ENCODE measurements at places on chromosomes 16 and 17.
A peak's percentile ranks its signal among the peaks of the same experiment; 100 is the strongest.

- no peak for DNase-seq
These were observed 47.1 kb downstream of the RPTOR start for GRCh38 chr17:80591788-80592187.

DNA sequence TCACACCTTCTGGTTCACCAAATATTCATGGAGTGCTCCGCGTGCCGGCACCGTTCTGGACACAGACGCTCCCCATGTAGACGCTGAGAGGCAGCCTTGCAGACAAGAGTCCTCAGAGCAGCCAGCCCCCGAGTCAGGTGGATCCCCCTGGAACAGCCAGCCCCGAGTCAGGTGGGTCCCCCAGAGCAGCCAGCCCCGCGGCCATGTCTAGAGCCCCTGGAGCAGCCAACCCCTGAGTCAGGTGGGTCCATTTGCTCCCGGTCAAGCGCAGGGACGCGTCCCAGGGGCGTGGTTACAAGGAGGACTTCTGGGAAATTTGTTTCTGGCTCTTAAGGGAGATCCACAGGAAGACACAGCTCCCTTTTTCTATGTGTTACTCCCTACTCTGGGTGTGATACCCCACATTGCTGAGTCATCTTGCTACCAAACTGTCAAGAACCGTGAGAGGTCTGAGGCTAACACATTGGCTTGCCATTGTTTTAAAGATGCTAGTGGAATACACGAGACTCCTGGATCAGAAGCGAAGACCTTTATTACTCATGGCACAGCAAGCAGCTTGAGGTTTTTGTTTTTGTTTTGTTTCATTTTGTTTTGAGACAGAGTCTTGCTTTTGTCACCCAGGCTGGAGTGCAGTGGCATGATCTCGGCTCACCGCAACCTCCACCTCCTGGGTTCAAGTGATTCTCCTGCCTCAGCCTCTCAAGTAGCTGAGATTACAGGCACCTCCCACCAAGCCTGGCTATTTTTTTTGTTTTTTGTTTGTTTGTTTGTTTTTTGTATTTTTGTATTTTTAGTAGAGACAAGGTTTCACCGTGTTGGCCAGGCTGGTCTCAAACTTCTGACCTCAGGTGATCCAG is 43.3 kb upstream of the CBFA2T3 start:
- peak; percentile 63 for DNase-seq

GRCh38 chr16:26993963-26994362 is 72.8 kb upstream of the C16orf82 start:
- DNase-seq, result no peak

GRCh38 chr16:59635674-59636073 is 901.6 kb upstream of the GOT2 start:
- DNase-seq, result no peak

DNA sequence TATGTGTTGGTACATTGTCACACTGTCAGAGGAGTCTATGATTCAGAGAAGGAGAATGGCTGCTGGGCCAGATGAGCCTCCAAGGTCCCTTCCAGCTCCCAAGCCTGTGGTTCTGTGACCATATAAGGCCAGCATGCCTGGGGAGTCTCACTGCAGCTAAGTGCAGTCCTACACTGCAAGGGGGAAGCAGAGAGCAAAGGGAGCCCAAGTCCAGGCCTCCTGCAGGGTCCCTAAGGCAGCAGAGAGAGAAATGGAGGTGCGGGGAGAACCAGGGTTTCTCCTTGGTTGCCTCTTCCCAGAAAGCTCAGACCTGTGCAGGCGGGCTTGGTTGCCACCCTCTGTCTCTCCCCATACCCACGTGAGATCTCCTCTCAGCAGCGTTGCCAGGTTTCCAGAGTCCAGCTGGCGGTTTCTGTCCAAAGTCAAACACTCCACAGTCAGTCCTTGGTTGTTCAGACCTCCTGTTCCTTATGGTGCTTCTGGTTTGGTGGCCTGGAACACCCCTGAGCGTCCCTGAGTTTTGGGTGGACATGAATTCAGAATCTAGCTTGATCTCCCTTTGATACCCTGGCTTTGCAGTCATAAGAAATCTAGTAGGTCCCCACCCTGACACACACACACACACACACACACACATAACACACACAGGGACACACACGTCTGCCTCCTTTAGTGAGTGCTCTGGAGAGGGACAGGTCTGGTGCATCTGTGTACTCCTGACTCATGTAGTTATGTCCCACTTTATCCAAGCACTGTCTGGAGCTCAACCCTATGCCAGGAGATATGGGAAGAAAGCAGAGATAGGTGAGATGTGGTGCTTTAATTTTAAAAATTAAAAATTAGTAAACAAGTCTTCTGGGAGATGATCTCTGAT is 78.8 kb downstream of the GNAO1 start:
- no peak for DNase-seq

GRCh38 chr16:9139965-9140364 is 48.5 kb downstream of the HAPSTR1 start:
- no peak for DNase-seq

DNA sequence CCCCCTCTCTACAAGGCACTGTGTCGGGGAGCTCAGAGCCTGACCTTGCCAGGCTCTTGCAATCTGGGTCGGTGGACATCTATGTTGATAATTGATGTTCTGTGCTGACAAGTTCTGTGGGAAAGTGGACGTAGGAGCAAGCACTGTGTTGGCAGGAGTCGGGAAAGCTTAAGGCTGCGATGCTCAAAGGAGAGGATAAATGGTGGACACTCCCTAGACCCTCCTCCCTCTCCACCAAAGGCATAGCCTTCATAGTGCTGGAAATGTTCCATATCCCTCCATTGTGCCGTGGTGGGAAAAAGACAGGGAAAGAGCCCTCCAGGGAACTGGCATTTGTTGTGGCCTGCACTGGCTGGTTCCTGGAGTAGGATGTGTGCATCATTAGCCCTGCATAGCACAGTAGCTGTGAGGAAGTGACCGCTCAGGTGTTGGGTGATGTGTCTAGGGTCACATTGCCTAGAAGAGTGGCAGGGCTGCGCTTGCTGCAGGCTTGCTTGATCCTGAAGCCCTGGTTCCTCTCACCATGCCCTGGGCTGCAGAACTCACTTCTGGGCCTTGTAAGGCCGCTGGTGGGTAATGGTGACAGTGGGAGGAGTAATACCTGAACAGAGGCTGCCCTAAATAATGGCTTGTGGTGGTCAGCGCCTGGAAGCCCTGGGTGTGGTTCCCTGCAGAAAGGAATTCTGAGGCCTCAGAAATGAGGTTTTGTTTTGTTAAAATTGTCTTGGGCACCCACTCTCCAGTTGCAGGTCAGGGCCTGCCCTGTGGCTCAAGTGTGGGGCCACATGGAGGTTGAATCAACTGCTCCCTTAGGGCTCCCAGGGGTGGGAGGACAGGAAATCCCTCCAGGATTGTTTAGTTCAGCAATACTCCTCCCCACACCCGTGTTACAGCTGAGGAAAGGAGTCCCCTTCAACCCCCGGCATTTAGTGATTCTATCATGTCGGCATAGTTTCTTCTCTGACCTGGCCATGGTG is 62.6 kb downstream of the KSR1 start:
- no peak for DNase-seq

DNA sequence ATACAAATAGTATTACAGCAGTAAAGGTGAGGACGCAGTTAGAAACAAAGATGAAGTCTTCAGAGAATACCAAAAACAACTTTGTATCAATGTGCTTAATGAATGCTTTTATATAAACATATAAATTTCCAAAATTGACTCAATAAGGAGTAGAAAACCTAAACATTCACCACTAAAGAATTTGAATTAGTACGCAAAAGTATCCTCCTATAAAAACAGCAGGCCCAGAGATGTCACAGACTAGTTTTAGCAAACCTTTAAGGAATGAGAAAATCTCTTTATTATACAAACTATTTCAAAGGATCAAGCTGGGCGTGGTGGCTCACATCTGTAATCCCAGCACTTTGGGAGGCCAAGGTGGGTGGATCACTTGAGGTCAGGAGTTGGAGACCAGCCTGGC is 86.2 kb downstream of the OR1D5 start:
- DNase-seq, result no peak

- no peak for DNase-seq
These were observed 7.6 kb downstream of the TBC1D16 start for GRCh38 chr17:80028030-80028429.

GRCh38 chr17:41657936-41658335 is 30.7 kb upstream of the EIF1 start:
- no peak for DNase-seq

- DNase-seq, result no peak
These were observed 91.7 kb downstream of the PCTP start for GRCh38 chr17:55842405-55843158.

GRCh38 chr17:73522107-73522506 is 122.1 kb downstream of the SDK2 start:
- no peak for DNase-seq

DNA sequence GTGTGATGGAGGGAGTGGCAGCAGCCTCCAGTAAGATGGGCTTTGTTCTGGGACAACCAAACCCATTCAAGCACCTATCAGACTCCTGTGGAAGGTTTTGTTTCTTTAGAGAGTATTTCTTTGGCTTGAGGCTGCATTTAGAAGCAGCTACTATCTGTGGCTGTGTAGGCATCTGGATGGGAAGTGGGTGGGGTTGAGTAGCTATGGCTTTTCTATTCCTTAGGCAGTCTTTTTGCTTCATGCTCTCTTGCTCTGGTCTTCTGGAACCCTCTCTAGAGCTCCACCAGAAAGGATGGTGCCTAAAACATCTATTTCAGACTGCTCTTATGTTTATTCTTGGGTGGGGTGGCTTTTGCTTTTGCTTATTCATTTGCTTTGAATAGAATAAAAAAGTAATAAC is 19.9 kb downstream of the TNRC6A start:
- DNase-seq, result no peak

GRCh38 chr16:12062343-12063003 is 85.9 kb downstream of the SNX29 start:
- no peak for DNase-seq

DNA sequence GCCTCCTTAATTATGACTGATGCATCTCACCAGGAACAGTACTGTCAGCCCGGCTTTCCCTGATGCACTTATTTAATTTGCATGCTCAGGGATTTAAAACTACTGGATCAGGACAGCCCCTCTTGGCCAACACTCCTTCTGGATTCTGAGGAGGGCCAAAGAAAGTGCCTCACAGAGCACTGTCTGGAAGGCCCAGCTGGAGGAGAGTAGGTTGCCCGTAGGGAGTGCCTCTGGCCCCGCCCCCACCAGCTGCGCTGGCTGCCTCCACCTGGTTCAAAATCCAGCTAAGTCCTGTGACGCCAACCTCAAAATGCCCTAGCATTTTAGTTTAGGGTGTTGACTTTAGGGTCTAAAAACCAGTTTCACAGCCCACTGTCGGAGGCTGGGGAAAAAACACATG is 49.4 kb upstream of the SREBF1 start:
- no peak for DNase-seq

DNA sequence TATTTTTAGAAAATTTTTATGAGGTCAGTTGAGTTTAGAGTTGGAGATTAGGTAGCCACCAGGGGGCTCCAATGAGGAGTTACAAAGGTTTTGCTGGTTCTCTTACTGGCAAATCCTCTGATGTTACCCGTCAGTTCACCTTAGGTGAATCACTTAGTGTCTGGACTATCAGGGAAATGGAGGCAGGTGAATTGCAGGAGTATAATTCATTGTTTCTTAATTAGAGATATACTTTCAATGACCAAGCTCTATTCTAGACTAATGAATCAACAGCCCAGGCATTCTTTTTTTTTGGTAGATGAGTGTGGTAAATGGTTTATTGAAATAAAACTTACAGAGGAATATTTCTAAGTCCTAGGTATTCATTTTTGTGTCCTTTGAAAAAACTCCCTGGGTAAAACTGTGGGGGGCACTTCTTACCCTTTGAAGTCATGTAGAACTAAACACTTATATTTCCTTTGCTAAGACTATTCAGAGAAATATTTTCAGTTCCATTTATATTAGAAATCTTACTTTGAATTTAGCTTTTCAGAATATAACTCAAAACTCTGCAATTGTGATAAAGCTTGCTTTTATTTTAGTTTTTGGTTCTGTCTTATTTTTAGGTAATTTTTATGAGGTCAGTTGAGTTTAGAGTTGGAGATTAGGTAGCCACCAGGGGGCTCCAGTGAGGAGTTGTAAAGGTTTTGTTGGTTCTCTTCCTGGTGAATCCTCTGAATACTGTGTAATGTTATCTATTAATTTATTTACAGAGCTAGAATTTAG is 17.7 kb downstream of the PSMD11 start:
- DNase-seq, result peak; percentile 45

GRCh38 chr17:50778471-50778870 is 11.2 kb upstream of the ANKRD40CL start:
- DNase-seq, result no peak

DNA sequence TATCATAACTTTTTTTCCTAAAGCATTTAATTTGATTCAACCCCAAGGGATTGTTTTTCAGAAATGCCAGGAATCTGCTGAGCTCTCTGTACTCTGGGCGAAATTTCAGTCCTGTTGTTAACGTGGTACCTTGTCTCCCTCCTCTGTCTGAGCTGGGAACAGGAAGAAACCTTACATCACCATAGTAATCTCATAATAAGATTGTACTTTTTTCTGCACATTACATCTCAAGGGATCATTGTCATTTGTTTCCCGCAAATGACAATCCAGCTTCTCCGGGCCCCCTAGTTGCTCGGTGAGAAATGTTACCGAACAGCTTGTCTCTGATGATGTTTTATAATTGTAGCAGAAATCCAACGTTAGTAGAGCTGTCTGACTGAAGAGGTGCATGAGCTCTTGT is 152.7 kb upstream of the ERCC4 start:
- no peak for DNase-seq

GRCh38 chr17:44115585-44116415 is 7.6 kb downstream of the HDAC5 start:
- no peak for DNase-seq

GRCh38 chr16:47886139-47886538 is 269.7 kb downstream of the ABCC12 start:
- no peak for DNase-seq

- no peak for DNase-seq
These were observed 23.6 kb upstream of the ENPP7 start for GRCh38 chr17:79706931-79707850.

DNA sequence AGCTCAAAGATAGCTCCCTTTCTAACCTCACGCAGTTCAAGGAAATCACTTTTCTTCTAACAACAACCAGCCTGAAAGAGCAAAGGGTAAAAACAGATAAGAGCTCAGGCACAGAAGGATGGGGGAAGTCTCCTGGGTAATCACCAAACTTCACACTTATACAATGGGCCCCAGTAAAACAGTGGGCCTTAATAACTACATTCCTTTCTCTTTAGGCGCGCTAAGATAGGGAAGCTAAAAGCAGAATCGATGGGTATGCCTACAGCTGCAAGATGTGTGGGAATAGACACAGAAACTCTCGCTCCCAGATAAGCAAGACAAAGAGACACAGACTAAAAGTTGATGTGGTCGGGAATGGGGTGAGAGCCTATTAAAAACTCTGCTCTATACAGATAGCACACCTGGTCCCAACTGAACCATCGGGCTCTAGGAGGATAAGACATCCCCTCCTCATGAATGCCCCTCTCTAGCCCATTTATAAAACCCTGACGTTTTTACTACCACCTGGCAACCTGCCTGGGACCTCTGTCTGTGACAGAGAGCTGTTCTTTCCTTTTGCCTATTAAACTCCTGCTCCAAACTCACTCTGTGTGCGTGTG is 826 bp downstream of the LYZL6 start:
- no peak for DNase-seq
